NCI-H2081 (cell line): ENCODE measurements at places on chromosomes 16 and 17.
A peak's percentile ranks its signal among the peaks of the same experiment; 100 is the strongest.

DNA sequence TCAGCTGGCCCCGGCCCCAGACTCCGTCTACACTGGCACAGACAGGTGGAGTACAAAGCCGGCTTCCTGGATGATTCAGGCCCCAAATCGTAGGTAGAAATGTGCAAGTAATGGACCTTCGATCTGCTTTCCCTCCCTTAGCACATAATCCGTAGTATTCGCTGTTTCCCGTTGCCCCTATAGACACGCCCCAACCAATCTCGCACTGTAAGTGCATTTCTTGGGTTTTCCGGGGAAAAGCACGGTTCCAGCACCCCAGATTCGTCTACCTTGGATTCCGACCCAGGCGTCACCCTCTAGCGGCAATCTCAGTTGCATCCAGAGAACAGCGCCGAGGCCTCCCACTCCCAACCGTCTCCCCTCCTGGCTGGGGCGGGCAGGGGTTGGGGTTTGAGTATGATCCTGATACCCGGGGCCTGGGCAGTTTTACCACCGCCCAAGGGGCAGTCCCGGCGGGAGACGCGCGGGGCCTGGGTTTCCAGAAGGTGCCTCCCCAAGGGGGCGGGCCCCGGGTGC is 12.1 kb upstream of the FOXF1 start:
- DNase-seq: no peak

DNA sequence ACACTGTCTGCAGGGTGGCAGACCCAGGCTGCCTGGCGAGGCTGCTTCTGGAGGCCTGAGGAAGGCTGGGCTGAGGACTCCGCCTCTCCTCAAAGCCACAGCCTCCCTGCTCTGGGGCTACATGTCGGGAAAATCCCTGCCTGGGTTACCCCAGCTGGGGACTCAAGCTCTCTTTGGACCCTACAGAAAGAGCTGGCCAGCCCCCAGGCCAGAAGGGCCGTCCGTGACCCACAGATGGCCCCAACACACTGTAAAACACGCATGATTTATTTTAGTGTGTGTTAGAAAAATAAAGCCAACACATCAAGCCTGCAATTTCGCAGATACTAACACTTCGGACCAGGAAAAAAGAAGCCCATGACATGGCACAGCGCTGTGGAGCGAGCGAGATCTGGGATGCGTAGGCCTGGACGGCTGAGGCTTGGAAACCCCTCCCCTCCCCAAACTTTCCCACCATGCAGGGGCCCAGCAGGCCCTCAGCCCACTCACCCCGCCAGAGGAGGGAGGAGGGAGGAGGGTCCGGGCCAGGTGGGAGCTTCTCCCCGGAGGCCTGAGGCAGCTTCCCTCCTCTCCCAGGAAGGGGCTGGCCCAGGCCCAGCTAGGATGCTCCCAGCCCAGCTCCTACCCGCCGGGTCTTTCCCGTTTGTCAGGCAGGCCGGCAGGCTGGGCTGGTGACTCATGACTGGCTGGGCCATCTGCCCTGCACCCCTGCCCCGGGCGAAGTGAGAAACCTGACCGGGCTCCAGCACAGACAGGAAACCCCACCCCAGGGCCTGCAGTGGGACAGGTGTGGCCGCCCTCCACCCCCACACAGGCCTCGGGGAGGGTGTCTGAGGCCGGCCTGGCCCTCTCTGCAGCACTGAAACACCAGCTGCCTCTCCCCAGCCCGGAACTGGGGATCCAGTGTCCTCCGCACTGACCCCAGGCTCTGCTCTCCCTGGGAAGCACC is 34.1 kb upstream of the SLC38A10 start:
- no peak for DNase-seq

- DNase-seq: peak; percentile 2
Measured at GRCh38 chr16:12124742-12125141, 148.2 kb downstream of the SNX29 start.

- DNase-seq: no peak
Measured at GRCh38 chr17:81444610-81445339, 49.5 kb downstream of the BAHCC1 start.

GRCh38 chr16:12257926-12258561 is 281.5 kb downstream of the SNX29 start:
- no peak for DNase-seq

DNA sequence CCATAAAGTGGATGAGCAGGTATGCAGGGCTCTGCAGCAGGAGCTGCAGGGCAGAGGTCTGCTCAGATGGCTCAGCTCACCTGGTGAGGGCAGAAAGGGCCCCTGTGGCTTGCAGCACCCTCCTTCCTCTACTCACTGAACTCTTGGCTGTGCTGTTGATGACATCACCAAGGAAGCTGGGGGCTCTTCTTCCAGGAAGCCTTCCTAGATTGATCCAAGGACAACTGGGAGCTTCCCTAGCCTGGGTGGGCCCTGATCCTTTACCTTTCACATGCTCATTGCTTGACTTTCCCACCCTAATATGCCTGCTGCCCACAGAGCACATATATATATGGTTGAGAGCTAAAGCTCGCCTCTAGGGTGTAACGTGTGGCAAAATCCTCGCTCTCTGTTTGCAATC is 2.5 kb downstream of the KIF19 start:
- DNase-seq: no peak

- DNase-seq: no peak
Measured at GRCh38 chr17:82948081-82948511, 108.3 kb upstream of the ZNF750 start.

- DNase-seq: no peak
Measured at GRCh38 chr16:73289232-73289631, 241.3 kb upstream of the ZFHX3 start.

DNA sequence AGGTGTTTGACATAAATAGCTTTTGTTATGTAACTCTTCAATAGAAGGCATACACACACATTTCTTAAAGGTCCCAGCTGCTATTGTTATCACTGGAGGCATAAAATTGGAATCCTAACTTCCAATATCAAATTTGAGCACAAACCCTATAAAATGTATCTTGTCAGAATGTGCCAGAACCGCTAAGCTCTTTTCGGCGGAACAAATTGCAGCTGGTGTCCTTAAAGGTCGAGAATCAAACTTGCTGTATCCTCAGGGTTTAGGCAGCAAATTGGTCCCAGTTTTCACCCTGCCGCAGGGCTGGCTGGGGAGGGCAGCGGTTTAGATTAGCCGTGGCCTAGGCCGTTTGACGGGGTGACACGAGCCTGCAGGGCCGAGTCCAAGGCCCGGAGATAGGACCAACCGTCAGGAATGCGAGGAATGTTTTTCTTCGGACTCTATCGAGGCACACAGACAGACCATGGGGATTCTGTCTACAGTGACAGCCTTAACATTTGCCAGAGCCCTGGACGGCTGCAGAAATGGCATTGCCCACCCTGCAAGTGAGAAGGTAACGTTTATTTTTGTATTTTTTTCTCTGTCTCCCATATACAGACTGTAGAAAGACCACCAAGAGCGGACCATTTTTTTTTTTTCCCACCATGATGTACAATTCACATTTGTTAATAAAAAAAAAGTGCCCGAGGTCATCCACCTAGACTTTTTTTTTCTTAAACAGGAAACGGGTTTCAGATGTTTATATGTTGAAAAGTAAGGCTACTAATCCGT is 297.1 kb downstream of the IRF8 start:
- no peak for DNase-seq

DNA sequence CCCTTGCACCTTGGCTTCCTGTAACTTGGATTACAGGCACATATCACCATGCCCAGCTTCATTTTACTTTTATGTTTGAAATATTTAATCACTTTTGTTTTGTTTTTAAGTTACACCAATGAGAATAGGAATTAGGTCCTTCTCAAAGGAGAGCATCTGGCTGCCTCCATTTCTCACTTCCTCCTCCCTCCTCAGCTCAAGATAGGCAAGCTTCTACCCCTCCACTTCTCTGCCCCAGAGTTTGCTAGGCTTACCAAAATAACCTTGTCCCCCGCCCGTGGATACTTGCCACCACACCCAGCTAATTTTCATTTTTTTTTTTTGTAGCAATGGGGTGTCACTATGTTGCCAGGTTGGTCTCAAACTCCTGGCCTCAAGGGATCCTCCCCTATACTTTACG is 17.9 kb downstream of the GABARAPL2 start:
- no peak for DNase-seq

- no peak for DNase-seq
Measured at GRCh38 chr17:34252444-34253138, 2.5 kb upstream of the CCL2 start.

GRCh38 chr17:46895171-46895570 is 27.8 kb upstream of the GOSR2 start:
- DNase-seq: no peak

- DNase-seq: no peak
Measured at GRCh38 chr17:82674656-82675475, 23.6 kb downstream of the RAB40B start.

GRCh38 chr17:63240106-63240505 is 206.0 kb downstream of the CYB561 start:
- no peak for DNase-seq

DNA sequence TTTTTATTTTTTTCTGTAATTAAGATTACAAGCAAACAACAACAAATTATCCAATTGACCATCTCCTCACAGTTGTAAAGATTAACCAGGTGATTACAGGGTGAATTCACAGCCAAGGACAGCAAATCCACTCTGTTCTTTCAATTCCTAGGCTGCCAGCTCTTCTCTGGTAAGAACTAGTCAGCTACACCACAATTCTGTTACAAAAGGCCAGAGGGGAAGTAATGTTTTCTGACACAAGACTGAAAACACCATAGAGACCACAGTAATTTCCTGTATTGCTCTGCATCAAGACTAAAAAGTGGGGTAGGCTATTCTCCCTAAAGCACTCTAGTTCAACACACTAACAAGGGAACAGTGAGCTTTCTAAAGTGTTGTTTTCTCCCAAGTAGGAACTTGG is 10.6 kb downstream of the CA10 start:
- no peak for DNase-seq
